ENCODE measurements at places on chromosomes 11 and 22.

GRCh38 chr11:8369592-8370205 is 106.0 kb upstream of the LMO1 start:
- DNase-seq, result no peak

DNA sequence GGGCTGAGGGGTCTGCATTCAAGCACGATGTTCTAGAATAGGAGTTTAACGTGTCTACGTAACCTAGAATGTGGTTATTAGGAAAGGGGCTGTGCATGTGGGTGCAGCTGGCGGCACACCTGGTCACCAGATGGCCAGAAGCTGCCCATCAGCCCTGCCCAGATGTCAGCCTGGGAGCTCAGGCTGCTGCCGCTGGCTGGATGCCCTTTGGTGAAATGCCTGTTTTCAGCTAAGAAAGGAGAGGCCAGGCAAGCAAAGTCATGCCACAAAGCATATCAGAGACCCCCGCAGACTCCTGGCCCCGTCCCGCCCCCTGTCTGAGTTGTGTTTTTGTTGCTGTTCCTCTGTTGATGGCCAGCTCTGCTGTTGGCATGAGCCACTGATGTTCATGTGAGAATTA is 11.3 kb upstream of the ADORA2A start:
- DNase-seq, result no peak

DNA sequence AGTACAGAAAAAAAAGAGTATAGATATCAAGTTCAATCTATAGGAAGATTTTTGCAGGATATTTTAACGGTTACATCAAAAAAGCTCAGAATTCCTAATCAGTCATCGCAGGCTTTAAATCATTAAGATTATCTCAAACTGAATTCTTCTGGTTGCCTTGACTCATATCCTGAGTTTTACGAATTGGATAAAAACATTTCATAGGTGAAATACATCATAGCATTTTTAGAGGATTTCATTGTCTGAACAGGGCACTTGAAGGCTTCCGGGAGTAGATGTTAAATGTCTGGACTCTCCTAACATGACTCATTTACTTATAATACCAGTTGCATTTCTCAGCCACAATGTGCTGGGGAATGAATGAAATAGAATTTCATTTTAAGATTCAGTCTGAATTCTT is 2216.6 kb upstream of the RAG2 start:
- no peak for DNase-seq

DNA sequence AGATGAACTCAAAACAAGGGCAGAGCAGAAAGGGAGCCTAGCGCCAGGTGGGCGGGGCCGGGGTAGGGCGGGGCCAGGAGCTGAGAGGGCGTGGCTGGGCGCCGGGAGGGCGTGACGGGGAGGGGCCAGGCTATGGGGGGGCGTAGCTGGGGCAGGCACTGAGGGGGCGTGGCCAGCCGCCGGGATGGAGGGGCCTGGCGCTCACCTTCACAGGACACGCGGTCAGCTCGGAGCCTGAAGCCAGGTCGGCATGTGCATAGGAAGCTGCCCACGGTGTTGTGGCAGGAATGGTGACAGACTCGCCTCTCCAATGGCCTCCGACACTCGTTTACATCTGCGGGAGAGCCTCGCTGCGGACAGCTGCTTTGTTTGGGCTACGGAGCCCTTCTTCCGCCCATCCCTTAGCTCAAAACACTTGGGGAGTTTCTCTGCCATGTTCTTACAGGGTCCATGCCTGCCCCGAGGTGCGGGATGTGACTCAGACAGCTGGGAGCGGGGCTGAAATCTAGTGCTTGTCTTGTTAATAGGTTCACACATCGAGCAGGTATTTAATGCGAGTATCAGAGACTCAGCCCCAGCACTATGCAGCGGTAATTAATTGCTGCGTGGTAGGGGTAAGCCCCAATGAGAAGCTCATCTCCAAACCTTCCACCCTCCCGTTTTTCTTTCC is 13.4 kb downstream of the VWCE start:
- peak; percentile 63 for DNase-seq

GRCh38 chr11:130208241-130209127 is 48.9 kb downstream of the ST14 start:
- no peak for DNase-seq

- DNase-seq, result no peak
Measured at GRCh38 chr11:47132490-47132889, 44.2 kb downstream of the ARFGAP2 start.

- no peak for DNase-seq
Measured at GRCh38 chr11:100861212-100861611, 174.1 kb downstream of the ARHGAP42 start.

GRCh38 chr22:37618674-37619073 is 10.0 kb downstream of the GGA1 start:
- DNase-seq, result no peak

DNA sequence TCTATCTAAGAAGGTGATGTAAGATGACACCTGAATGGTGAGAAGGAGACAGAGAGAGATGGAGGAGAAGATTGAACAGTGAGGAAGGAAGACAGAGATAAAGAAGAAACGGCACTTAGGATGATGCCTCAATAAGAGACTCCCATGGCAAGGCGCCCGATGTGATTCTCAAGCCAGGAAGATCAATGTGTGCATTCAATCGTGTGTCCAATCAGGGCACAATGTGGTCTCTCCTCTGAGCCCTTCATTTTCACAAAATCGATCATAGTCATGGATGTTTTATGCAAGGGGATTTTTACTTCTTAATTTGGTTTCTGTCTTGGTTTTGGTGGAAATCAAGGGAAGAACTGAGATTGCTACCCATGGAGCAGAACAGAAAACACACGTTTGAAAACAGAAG is 19.9 kb upstream of the TMPRSS13 start:
- DNase-seq, result no peak

GRCh38 chr11:31529189-31529588 is 19.6 kb downstream of the ELP4 start:
- no peak for DNase-seq

DNA sequence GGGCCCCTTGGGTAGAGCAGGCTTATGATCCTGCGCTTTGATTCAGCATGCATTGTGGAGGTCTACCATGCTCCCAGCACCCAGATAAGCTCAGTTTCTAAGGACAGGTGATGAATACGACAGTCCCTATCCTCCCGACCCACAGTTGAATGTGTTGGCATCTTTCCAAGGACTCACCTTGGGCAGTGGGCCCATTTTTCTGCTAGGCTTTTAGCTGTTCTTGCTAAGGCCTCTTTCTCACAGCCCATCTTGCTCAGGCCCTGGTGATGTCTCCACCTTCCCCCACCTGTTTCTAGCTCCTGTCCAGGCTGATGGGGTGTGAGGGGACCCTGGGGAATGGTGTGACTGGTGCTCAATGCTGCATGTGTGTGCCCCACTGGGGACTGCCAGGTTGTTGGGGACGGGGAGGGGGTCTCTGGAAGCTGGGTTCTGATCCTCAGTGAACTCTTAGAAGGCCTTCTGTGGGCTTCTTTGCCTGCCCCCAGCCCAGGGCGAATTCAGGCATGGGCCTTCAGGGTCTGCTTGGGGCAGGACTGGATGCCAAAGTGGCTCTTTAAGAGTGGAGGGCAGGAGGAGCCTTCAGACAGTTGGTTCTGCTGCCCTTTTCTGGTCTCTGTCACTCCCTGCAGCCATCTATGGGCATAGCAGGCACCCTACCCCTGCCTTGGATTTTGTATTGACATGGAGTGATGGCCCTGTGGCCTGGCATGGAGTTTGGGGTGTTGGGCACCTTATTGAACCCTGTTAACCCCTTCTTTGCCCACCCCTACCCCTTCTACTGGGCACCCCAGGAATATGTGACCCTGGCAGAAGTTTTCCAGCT is 33.1 kb downstream of the PHLDB1 start:
- DNase-seq, result no peak

- DNase-seq, result no peak
Measured at GRCh38 chr11:41010361-41011050, 448.9 kb downstream of the LRRC4C start.

DNA sequence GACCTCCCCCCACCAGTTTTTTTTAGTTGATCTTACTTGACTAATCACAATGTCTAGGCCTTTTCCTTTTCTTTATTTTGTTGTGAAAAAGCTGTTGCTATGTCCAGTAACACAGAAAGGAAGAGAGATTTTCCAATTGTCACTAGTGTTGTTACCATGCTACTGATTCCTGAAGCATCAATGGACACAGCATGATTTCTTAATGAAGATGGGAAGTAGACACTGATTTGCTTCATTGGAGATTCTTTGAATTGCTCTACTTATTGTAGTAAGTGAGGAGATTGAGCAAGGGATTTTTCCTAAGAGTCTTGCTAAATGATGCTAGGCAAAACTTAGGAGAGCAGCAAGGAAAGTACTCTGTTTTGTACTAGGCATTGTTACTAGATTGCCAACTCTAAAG is 4.6 kb downstream of the AASDHPPT start:
- DNase-seq, result no peak

DNA sequence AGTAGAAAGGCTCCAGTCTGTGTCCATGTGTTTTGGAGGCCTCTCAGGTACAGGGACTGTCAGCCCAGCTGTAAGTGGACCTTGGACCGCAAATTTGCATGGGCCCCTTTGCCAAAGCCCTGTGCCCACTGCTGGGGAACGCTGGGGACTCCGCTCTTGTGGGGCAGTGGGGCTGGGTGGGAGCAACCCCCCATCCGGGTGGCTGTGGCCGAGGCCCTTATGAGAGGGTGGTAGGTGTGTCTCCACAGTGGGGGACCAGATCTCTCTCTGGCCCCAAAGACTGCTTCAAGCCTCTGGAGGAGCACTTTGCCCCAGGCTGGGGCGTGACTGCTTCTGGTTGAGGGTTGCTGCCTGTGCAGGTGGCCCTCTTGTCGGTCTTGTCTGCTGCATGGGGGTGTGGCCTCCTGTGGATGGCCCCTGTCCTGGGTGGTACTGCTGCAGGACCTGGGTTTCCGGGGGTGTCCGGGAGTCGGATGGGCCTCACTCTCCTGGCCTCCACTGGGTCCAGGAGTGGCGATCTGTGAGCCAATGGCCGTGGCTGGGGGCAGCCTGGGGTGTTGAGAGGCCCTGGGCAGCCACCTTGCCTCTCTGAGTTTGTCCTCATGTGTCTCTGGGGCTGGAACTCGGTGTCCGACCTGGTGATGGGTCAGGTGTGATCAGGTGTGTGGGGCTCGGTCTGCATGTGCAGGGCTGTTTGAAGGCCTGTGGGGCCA is 15.9 kb downstream of the KCNQ1 start:
- DNase-seq, result no peak

DNA sequence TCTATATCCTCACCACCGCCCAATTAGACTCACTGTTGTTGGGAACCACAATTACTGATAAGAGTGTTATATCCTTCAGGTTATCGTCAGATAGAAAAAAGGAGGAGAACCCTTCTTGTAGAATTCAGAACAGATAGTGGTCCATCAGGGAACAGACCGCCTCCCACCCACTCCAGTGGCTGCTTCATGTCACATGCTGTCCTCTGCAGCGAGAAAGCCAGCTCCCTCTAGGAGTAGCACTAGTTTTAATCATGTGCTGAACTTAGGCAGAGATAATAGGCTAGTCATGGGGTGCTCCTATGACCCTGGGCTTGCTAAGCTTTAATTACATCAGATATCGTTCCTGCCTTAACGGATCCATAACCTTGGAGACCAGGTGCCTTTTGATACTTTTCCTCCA is 51.5 kb upstream of the RAB1B start:
- no peak for DNase-seq

- no peak for DNase-seq
Measured at GRCh38 chr11:79973721-79974617, 533.1 kb upstream of the TENM4 start.

DNA sequence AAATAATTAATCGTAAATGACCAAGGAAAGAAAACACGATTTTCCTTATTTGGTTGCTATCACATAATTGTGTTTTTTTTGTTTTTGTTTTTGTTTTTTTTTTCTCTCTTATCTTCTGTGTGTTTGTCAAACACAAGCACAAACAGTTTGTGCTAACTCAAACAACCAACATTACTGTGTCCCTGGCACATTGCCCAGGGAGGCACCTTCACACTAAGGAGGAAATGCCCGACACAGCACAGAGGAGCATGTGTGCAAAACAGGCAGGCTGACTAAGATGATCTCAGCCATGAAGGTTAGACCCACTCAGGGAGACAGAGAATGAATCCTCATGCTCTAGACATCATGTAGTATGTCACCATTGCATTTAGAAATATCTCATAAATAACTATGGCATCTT is 130.1 kb downstream of the SOX6 start:
- peak; percentile 25 for DNase-seq

DNA sequence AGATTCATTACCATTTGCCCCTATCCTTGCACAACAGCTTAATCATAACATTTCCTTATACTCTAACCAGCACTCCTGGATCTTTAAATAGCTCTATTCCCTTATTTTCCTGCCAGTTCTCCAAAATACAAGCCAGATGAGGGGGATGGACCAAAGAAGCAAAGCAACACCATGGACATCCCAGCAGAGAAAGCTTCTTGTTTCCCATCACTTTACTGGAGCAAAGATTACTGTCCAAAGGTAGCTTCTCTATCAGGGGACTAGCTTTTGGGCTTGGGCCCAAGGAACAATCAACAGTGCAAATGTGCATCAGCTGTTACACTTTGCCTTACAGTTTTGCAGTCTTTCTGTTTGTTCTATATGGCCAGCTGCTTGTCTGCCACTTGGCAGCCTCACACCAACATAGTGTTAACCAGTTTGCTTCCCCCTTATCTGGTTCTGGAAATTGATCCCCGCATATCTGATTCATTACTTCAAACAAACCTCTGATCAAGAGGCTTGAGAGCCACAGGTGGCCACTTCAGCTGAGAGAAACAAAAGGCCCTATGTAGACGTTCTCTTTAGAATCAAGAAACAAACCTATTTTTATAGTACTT is 814.3 kb downstream of the METTL15 start:
- peak; percentile 21 for DNase-seq

DNA sequence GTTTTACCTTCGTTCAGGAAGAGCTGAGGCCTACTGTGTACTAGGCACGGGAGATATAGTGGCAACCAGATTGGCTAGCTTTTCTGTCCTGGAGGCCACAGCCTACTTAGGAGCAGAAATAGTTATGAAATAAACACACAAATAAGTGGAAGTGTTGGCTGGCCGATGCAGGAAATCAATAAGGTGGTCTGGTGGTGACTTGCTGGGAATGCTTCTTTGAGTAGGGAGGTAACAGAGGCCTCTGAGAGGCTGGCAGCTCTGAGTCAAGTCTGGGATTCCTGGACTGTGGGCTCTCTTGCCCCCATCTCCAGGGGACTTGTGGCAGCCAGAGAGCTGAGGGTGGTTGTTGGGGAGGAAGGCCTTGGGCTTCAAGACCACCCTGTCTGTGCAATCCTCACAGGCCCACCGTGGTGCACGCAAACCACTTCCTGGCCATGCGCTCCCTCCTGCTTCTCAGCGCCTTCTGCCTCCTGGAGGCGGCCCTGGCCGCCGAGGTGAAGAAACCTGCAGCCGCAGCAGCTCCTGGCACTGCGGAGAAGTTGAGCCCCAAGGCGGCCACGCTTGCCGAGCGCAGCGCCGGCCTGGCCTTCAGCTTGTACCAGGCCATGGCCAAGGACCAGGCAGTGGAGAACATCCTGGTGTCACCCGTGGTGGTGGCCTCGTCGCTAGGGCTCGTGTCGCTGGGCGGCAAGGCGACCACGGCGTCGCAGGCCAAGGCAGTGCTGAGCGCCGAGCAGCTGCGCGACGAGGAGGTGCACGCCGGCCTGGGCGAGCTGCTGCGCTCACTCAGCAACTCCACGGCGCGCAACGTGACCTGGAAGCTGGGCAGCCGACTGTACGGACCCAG is 4.1 kb downstream of the SERPINH1 start:
- no peak for DNase-seq

GRCh38 chr11:15972838-15973237 is 383.5 kb downstream of the SOX6 start:
- peak; percentile 40 for DNase-seq

Measured in femur (tissue), 1 donor.